Cerebellar nuclear complex (tissue), 1 donor: ENCODE measurements at places on chromosomes 13 and 19.

DNA sequence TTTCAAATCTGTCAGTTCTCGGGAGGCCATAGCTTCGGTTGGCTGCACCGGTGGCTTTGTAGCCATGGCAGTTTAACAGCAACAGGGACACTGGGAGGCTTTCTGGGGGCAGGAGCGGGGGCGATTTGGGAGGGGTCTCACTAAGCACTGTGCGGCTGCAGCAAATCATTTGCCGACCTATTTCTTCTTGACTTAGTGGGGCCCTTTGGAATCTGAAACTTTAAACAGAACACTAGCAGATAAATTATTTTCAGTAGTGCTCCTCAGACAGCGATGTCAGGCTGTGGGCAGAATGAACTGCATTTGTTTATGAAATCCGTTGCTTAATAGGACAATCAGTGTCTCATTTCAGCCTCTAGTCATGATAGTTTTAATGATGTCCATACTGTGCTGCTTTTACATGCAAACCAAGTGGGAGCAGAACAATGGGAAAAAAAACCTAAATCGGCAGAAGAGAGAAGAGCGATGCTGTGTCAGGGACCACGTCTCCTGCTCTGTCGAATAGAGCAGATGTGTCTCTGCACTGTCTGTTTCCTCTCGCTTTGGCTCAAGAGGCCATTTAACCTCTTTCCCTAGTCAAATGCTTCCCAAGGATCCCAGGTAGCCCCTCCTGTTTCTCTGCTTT lies 211.9 kb downstream of the OLFM4 start:
- no peak for DNase-seq

- DNase-seq, result no peak
Observed at GRCh38 chr19:5913739-5914357, at the start of gene CAPS. Gene CAPS (plus strand): TSS chr19:5914254. CDS start chr19:5914407, 153 bp downstream.

GRCh38 chr19:45848922-45849321 lies 14.0 kb downstream of the SYMPK start:
- DNase-seq, result no peak

GRCh38 chr19:7926021-7926726 lies at the start of gene CTXN1:
Gene CTXN1 (minus strand): TSS chr19:7926135. CDS start chr19:7925538, 597 bp downstream.
- no peak for DNase-seq
